Suppressor macrophage treated with lipopolysaccharide for 1 hour (primary cell): ENCODE measurements at places on chromosomes 11 and 22.
A peak's percentile ranks its signal among the peaks of the same experiment; 100 is the strongest.

- DNase-seq: peak; percentile 71
Observed at GRCh38 chr11:6360183-6360582, 30.1 kb upstream of the SMPD1 start.

- no peak for DNase-seq
Observed at GRCh38 chr11:91272089-91272488, 952.5 kb upstream of the FAT3 start.

- DNase-seq: no peak
Observed at GRCh38 chr11:126992804-126993111, 7.8 kb downstream of the KIRREL3 start.

- DNase-seq: no peak
Observed at GRCh38 chr11:86414032-86414431, 39.3 kb downstream of the CCDC81 start.

DNA sequence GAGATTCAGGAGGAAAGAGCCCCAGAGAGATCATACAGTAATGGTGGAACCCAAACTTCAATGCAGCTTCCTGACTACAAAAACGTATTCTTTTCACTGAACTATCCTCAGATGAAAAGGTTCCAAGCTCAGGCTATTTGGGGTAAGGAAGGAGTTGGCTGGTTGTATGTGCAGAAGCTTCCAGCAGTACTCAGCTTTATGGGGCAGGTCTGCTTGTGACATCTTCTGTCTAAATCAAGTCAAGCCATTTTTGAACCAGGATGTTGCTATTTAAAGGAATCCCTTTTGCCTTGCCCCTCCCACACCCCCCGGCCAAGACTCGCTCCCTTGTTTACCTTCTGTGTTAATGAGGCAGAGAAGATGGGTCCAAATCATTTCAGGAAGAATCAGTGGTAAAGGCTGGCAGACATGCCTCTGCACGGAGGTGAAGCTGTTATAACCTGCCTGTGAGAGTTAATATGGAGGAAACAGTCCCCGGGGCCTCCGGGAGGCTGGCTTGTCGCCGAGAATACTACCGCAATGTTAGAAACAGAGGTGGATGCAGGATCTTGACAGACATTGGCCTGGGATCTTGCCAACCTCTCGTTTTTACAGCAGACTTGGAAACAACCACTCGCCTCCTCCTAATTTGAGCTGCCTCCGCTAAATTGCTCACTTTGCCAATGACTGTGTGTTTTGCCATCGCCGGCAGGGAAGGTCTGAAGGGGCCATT lies 45.4 kb downstream of the TIMP3 start:
- no peak for DNase-seq

- no peak for DNase-seq
Observed at GRCh38 chr22:25661073-25661472, 80.9 kb upstream of the MYO18B start.

DNA sequence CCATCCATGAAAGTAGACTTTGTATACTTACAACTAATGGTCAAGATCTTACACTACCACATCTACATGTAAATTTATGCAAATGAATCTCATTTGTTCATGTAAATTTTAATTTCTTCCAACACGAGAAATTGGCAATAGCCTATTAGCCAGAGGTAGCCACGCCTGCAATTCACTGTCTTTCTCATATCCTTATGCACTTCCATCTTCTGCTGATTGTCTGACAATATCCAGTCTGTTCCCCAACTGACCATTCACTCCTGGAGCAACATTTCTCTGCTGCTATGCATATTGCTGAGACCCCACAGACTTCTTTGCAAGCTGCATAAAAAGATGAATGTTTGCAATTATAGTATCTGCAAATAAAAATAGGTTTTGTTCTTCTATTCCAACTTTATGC lies 2.5 kb downstream of the NNMT start:
- no peak for DNase-seq

- no peak for DNase-seq
Observed at GRCh38 chr11:11580841-11581411, 40.9 kb downstream of the GALNT18 start.

GRCh38 chr11:12854829-12855228 lies 154.3 kb upstream of the RASSF10 start:
- no peak for DNase-seq

GRCh38 chr11:19395050-19395449 lies 154.3 kb upstream of the E2F8 start:
- DNase-seq: no peak

DNA sequence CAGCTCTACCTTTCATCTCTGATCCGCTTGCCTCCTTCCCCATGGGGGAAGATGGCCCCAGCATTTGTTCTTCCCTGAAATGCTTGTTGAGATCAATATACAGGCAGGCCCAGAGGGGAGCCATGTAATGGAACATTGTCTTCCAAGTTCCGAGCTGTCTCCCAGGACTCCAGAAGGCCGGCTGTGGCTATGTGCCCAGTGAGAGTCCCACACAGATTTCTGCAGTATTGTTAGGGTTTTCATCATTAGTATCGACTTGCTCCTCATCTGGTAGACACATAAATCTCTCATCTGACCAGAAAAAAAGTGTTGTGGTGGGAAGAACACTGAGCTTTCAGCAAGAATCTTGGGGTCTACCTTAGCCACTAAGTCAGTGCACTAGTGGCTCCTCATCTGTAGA lies 163.4 kb downstream of the TRIM29 start:
- no peak for DNase-seq

DNA sequence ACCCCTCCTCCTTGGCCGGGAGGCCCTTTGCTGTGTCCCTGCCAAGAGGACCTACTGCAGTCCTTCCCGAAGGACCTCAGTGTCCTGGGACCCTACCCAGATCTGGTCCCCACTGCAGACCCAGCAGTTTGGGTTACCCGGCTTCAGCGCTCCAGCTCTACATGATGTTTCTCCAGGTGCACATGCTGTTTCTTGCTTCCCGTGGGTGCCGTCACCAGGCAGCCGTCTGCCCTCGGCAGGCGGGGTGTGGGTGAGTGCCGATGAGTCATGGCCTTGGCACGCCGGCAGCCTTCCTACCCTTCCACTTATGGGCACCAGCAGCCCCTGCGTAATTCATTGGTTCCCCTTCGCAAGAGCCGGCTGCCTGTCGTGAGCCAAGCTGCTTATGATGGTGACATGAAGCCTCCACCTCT lies 101.8 kb downstream of the BCR start:
- peak; percentile 46 for DNase-seq
